Occipital lobe (tissue), 3 donors: ENCODE measurements at places on chromosomes 13 and 19.

GRCh38 chr19:46065486-46066071 is 24.8 kb upstream of the IGFL4 start:
- DNase-seq = no peak

GRCh38 chr13:47459512-47459911 is 541.6 kb downstream of the SUCLA2 start:
- no peak for DNase-seq

DNA sequence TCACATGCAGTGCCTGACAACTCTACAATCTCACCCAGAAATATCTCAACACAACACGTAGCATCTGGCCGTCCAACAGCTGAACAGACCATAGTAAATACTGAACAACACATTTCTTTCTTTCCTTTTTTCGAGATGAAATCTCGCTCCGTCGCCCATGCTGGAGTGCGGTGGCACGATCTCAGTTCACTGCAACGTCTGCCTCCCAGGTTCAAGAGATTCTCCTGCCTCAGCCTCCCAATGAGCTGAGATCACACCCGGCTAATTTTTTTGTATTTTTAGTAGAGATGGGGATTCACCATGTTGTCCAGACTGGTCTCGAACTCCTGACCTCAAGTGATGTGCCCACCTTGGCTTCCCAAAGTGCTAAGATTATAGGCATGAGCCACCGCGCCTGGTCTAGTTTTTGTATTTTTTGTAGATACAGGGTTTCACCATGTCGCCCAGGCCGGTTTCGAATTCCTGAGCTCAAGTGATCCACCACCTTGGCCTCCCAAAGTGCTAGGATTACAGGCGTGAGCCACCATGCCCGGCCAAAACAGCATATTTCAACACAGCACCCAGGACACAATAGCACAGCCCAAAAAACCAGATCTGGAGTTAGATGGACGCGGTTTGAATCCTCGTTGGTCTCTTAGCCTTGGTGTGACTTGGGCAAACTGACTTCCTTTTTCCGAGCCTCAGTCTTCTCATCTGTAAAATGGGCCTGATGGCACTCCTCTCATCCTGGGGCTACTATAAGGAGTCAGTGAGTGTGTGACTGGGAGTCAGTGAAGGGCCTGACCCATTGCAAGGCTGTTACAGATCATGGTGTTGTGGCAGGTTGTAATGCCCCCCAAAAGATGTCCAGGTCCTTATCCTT is 22.6 kb downstream of the CYP2A6 start:
- DNase-seq = no peak

DNA sequence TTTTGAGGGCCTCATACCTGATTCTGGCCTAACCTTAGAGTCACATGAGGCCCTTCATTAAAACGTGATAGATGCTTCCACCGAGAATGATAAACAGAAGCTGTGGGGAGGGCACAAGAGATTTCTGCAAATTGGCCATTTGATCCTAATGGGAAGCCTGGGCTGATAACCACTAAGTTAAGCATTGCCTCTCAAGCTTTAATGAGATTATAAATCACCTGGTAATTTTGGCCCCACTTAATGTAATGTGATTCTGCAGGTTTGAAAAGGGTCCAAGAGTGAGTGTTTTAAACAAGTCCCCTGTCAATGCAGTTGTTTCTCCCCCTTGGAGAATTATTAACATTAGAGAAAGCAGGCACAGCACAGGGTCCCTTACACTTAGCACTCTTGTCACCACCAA is 42.0 kb downstream of the ZNF486 start:
- DNase-seq = no peak

DNA sequence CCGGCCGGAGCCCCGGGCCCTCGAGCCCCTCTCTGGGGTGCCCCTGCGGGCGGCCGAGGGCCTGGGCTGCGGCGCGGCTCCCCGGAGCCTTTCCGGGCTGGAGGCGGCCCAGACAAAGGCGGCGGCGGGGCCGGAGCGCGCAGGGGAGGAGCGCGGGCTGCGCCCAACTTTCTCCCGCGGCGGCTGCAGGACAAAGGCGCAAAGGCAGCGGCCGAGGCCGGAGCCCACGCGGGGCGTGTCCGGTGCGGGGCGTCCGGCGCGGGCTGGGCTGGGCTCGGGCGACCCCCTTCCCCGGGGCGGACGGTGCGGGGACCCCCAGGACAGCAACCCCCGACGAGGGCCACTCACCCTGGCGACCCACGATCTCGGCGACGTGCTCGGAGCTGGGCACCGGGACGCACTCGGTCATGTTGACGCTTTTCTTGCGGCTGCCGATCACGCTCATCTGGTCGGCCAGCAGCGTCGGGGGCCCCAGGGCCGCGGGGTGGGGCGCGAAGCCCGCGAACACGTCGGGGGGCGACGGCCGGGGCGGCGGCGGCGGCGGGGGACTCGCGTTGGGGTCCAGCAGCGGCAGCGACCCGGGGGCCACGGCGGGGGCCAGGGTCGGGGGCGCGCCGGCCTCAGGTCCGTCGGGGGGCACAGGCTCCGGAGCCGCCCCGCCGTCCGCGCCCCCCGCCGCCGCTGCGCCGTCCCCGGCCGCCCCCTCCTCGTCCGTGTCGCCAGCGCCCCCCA is 843 bp downstream of the MEX3D start:
- DNase-seq = no peak

- DNase-seq = no peak
Measured at GRCh38 chr13:52003541-52003940, 7.7 kb downstream of the ATP7B start.
